Lung microvascular endothelial cell (primary cell): ENCODE measurements at places on chromosomes 1 and 21. TPM values are rescaled to one million over a fixed set of nuclear protein-coding genes. Genes with fewer than 3 reads are reported as not detected.

GRCh38 chr21:35528116-35529042 is 479.3 kb upstream of the RUNX1 start:
- DNase-seq: no peak

GRCh38 chr1:17798799-17799382 is 43.8 kb downstream of the ACTL8 start:
- no peak for DNase-seq

DNA sequence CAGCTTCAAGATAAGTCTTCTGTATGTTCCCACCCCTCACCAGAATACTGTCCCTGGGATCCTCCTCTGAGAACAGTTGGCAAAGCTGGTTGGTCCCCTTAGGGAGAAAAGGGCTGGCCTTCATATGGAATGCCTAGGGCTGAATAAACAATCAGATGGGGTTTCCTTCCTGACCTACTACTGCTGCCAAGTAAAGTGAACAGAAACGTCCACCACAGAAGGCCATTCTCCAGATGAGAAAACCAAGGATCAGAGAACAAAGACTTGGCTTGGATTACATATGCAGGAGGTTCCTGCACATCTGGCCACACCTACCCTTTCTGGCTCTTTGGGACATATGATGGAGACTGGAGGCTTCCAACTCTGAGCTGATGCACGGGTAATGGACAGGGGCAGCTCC is 194.5 kb downstream of the HIVEP3 start:
- DNase-seq: peak; percentile 83

VANGL2 gene
- not detected in 2 replicates for total RNA-seq

GRCh38 chr1:115717541-115717940 is 51.0 kb downstream of the CASQ2 start:
- DNase-seq: peak; percentile 41

GBP7 gene
- total RNA-seq: not detected in 2 replicates

DNA sequence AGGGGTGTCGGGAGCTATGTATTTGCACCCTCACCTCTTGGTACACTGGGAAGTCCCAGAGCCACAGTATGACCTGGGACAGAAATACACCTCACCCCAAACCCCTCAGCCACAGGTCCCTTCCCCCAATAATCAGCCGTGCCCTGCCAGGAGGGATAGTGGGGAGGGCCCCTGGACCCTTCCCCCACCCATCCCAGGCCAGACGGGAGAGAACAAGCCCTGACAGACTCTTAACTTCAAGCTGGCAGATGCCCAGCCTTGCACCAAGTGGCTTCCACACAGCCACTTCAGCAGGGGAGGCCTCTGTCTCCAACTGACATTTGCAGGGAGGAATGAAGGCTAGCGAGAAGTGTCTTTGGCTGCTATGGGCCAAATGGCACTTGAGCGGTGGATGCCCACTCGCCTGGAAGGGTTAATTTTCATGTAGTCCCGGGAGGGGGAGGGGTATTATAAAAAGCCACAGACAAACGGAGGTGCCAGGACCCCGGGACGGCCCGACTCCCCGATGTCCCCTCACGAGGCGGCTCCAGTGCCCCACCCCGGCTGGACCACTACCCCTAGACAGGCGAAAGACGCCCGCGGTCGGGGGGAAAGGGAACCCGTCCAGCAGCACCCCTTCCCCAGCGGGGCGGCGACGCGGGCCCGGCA is 495 bp downstream of the SYNC start:
- DNase-seq: peak; percentile 21

RAD54L gene
- total RNA-seq: 0.79 and 2.2 TPM in 2 replicates

DNA sequence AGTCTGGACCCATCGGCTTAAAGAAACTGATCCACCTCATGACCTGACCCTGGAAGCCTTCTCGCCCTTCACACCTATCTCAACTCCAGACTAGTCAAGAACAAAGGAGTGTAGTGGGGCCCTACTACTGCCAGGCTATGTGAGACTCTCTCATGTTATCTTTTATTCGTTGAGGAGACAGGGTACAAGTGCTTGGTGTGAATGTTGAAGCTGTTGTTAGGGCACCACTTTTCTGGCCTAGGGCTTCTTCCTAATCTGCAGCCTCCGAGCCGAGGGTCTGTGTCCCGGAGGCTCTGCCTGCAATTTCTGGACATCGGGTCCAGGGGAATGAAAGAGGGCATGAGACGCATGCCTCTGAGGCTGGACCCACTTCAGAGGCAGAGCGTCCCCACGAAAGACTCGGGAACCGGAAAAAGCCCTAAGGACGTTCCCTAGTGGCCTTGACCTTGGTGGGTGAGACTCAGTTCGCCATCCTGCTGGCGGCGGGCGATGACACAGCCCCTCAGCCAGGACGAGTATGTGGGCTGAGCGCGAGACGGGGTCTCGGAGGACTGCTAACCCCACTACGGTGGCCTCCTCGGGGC is 671 bp downstream of the DNAJC11 start:
- no peak for DNase-seq

DNA sequence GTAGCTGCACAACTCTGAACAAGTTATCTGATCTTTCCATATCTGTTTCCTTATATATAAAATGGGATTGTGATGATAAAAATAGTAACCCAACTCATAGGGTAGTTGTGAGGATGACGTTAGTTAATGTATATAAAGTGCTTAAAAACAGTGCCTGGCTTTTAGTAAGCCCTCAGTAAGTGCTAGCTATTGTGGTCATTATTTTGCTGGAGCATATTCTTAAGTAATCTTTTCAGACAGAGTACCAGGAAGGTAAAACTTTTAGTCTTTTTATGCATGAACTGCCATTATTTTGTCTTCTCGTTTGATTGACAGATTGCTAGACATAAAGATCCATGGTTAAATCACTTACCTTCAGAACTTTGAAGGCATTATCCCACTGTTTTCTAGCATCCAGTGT is 62.5 kb upstream of the SIM2 start:
- DNase-seq: no peak

CDK18 gene
- total RNA-seq: 0.20 and 0.44 TPM in 2 replicates

DNA sequence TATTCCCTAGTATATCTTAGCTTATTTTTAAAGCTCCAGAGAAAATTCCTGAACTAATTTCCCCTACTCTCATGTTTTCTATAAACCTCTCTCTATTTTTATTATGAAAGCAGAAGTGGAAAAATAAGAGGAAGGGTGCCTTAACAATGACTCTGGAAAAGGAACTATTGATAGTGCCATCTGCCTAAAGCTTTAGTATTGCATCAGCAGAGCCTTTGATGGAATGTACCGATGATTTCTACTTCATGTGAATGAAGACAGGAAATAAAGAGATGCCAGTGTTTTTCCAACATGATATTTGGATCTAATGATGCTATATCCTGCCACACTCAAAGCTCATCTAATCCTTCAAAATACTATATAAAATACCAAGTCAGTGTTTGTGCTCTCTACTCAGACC is 35.1 kb downstream of the TNFSF18 start:
- DNase-seq: peak; percentile 63

- DNase-seq: no peak
Observed at GRCh38 chr1:76147917-76148316, 73.4 kb downstream of the ST6GALNAC3 start.

FBXO2 gene
- 2.2 and 3.5 TPM in 2 replicates for total RNA-seq
